ENCODE measurements at places on chromosomes 11 and 22. TPM values are rescaled to one million over a fixed set of nuclear protein-coding genes. Genes with fewer than 3 reads are reported as not detected.

The C11orf87 gene
- not detected for total RNA-seq

- no peak for DNase-seq
Observed at GRCh38 chr11:19187833-19188258, 13.9 kb downstream of the CSRP3 start.

DNA sequence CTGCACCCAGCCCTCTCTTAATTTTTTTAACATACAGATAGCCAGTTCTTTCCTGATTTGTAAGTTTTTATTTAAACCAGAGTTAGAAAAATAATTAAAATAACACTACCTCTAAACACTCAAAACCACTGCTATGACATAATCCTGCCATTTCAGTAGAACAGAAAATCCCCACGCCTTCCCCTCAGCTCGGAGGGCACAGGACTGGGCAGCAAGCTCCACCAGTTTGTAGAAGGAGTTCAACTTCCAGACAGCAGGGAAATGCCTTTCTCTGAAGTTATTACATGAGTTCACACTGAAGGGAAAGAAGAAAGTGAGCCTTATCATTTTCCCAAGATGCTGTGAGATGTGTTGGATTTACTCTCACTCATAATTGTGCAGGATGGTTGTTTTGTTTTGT is 114.4 kb downstream of the MRTFA start:
- DNase-seq: no peak

DNA sequence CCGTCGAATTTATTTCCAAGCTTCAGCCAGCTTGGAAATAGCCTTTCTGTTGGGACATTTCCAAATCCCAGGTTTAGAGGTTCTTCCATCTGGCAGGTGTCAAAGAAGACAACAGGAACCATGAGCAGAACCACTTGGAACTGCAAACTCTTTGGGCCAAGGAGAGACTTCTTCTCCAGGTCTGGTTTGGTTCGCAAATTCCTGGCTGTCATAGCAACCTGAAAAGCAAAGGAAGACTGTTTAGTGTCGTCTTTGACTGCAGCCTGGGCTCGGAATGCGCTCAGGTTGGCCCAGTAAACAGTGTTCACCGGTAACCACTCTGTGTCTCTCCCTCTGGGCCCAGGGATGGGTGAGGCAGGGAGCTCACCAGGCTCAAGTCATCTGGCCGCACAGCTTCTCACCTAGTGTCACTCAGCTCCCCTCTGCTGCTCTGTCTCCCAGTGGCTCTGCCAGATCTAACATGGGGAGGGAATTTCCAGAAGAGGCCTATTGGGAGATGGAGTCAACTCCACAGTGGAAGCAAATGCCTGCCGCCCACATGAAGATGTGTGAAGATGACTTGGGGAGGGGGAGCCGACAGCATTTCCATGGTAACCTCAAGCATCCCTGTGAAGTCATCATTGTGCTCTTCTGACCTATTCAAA is 11.9 kb upstream of the CLMP start:
- DNase-seq: no peak

DNA sequence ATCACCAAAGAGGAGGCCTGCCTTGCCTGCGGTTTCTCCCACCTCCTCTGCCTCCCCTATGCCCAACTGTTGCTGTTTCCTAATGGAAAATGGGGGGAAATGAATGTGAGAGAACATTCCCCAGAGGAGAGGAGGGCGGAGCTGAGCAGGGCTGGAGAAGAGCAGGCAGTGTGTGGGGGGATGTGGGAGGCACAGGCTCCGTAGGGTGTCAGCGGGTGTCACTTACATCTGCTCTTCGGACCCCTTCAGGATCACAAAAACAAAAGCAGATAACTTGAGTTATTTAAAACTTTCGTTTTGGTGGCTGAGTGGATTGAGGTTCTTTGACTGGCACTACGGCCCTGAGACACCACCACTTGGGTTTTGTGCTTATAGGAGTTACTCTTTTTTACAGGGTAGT is 93.8 kb downstream of the CEP164 start:
- DNase-seq: no peak

The KRTAP5-1 gene
- total RNA-seq: not detected

The HORMAD2 gene
- total RNA-seq: not detected

The RASGRP2 gene
- not detected for total RNA-seq

DNA sequence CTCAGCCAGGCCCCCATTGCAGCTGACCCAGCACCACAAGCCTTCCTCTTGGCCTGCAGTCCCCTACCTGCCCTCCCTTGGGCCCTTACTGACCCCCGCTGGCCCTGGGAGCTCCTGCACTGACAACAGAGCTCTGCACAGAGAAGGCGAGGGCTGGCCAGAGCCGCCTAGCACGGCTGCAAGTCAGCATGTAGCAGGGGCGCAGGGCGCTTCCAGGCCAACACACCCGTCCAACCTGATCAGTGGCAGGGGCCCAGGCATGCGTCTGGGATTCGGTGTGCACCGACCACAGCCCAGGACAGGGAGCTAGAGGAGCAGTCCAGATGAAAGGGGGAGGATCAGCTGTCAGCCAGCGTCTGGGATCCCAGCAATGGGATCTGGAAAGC is 7.6 kb downstream of the WNT7B start:
- peak; percentile 41 for DNase-seq

DNA sequence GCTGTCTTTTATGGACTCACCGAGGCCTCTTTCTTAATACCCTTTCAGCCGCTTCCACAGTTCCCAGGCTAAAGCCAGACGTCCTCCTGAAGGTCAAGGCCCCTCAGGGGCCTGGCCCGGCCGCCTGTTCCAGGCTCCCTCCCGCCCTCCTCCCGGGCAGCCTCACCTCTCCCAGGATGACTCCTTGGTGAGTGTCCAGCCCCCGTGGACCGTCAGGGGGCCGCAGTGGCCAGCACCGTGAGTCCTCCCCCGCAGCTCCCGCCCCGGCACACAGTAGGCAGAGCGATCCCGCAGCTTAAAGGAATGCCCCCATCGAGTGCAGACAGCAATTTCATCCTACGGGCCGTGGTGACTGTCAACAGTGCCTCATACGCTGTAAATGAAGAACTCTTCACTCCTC is 32.9 kb downstream of the ELFN2 start:
- DNase-seq: no peak

- no peak for DNase-seq
Observed at GRCh38 chr22:49226096-49226495, 601.6 kb downstream of the BRD1 start.

- DNase-seq: no peak
Observed at GRCh38 chr22:20867179-20868024, 8.6 kb downstream of the SNAP29 start.

The MUC6 gene
- total RNA-seq: not detected

The MTFP1 gene
- total RNA-seq: 16.0 TPM

- DNase-seq: no peak
Observed at GRCh38 chr11:73693899-73694525, 47.6 kb downstream of the PLEKHB1 start.

DNA sequence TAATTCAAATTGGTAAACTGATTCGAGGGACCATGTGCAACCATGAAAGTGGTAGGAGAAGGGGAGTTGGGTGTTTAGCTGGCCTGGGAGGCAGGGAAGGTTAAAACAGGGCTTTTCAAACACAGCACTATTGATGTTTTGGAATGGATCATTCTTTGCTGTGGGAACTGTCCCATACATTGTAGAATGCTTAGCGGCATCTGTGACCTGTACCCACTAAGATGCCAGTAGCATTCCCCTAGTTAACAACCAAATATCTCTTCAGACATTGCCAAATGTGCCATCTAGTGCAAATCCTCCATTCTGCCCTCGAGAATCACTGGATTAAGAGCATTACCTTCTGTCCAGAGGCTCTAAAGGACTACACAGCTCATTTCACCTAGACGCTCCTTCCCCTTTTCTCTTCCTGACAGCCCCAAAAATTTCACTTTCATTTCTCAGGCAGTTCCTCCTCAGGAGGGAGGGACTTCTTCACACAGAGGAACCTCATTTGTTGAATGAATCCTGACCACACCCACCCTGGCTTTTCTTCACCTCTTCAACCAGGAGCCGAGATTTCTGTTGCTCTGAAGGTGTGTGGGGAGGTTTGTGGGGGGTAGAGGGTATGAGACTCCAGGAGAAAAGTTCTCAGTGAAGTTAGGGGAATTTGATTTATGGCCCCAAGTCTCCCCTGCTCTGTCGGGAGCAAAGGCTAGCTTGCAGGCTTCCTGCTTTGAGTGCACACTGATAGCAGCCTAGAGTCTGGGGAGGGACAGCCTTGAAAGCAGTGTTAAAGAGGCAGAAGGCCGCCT is at the start of gene TRIM34:
TSS of gene TRIM34 (plus strand) at position 513 of the 791 bp plus-strand sequence. CDS start 7,331 bp downstream, outside the sequence.
- peak; percentile 73 for DNase-seq

The DEUP1 gene
- total RNA-seq: under 0.01 TPM

The FXYD2 gene
- not detected for total RNA-seq

GRCh38 chr11:96049426-96049825 is 125.5 kb upstream of the MTMR2 start:
- peak; percentile 40 for DNase-seq

GRCh38 chr11:33259869-33260268 is 2.7 kb downstream of the HIPK3 start:
- peak; percentile 18 for DNase-seq

All from bronchial epithelial cell (primary cell).